ENCODE measurements at places on chromosomes 2 and 18.

DNA sequence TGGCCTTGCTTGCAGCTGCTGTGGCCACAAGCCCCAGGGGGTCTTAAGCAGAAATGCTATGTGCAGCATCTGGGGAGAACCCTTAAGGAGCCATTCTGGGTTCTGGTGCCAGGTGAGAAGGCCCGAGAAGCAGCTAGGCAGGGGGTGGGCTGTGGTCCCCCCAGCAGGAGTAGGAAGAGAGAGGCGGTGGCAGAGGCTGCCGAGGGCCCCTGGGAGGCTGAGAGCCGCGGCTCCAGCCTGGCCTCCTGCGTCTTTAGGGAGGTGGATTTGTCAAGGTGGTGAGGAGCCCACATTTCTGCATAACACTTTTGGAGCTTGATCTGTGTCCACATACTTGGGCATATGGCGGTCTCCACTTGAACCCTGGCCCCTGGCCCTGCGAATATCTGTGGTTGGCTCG, 196.5 kb downstream of the TWIST2 start:
- no peak overlapping the region for H3K4me3 ChIP-seq
- H3K36me3 ChIP-seq = no peaks in the 10 kb centered on the region
- no peaks in the 10 kb centered on the region for H3K4me1 ChIP-seq
- H3K27me3 ChIP-seq = no peaks in the 10 kb centered on the region

DNA sequence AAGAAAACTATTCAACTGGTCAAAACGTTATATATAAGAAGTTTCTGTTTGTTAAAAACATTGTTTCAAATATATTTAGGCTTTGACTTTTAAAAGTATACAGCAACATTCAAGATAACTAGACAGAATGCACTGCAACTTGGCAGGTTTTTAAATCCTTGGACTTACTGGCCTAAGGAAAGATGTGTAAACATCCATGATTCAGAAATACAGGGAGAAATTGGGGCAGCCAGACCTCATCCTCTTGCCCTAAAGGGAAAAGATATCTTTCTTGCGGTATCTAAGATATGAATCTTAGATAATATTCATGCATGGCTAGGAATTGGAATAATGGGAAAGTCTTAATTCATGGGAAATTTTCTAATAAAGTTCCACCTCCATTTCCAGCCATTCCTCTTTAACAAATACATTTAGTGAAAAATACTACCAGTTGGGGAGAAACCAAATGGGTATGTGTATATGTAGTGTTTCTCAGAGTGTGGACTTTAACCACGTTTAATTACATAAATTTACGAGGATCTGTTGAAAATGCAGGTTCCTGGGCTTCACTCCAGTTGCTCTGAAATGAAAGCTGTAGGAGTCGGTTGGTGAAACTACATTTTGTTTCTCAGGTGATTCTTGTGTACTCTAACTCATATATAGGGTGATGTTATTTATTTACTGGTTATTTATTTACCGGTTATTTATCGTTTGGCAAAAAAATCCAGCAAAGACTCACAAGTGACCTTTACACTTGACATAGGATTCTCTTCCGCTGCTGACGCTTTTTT, 587 bp upstream of the TANK start:
- H3K27me3 ChIP-seq = no peaks in the 10 kb centered on the region
- DNase-seq = no peak
- peak overlapping the region; percentile 88 for H3K27ac ChIP-seq
- H3K4me3 ChIP-seq = peak overlapping the region; percentile 1
- peaks cover 16% of the 10 kb centered on the region for H3K4me1 ChIP-seq
- H3K36me3 ChIP-seq = no peaks in the 10 kb centered on the region

- no peak for DNase-seq
- no peaks in the 10 kb centered on the region for H3K36me3 ChIP-seq
- H3K4me1 ChIP-seq = peaks cover 4% of the 10 kb centered on the region
- H3K4me3 ChIP-seq = no peak overlapping the region
These were observed 17.1 kb downstream of the RAMP1 start for GRCh38 chr2:237876532-237876931.

GRCh38 chr2:223523551-223524001, 78.6 kb downstream of the SCG2 start:
- no peaks in the 10 kb centered on the region for H3K27me3 ChIP-seq
- H3K4me1 ChIP-seq = no peaks in the 10 kb centered on the region
- no peak for DNase-seq
- H3K36me3 ChIP-seq = no peaks in the 10 kb centered on the region

GRCh38 chr2:204370172-204370718, 175.0 kb upstream of the PARD3B start:
- H3K4me1 ChIP-seq = no peaks in the 10 kb centered on the region
- H3K36me3 ChIP-seq = no peaks in the 10 kb centered on the region
- H3K27ac ChIP-seq = no peak overlapping the region
- H3K4me3 ChIP-seq = no peak overlapping the region
- no peaks in the 10 kb centered on the region for H3K27me3 ChIP-seq
- peak; percentile 4 for DNase-seq

Measured in hepatocyte (in vitro differentiated cells).